ENCODE measurements at places on chromosomes 12 and 14. TPM values are rescaled to one million over a fixed set of nuclear protein-coding genes. Genes with fewer than 3 reads are reported as not detected.
A peak's percentile ranks its signal among the peaks of the same experiment; 100 is the strongest.

GRCh38 chr12:118959985-118960560 is 21.3 kb upstream of the SRRM4 start:
- DNase-seq = no peak

Gene CYP46A1
- not detected for total RNA-seq

GRCh38 chr12:60194678-60195077 is 598.8 kb downstream of the SLC16A7 start:
- DNase-seq = no peak

- DNase-seq = no peak
These were observed 3.5 kb downstream of the TSHR start for GRCh38 chr14:80958939-80959338.

Gene NAV3
- total RNA-seq = under 0.01 TPM

DNA sequence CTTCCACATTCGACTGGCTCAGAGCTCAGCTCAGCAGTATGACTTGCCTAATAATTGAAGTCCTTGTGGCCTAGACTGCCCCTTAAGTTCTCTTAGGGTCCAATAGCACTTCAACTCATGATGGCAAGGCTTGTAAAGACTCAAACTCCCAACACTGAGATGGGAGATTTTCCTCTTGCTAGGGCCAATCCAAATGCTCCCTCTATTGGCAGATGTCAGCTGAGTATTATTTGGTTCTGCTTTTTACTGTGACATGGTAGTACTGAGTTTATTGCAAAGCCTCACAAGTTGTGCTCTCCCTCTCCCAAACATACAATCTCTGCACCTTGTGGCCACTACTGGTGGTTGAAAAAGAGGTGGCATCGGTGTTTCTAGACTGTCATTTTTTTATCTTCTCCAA is 164.2 kb downstream of the ALG10 start:
- DNase-seq = no peak

Gene GLT8D2
- total RNA-seq = not detected

DNA sequence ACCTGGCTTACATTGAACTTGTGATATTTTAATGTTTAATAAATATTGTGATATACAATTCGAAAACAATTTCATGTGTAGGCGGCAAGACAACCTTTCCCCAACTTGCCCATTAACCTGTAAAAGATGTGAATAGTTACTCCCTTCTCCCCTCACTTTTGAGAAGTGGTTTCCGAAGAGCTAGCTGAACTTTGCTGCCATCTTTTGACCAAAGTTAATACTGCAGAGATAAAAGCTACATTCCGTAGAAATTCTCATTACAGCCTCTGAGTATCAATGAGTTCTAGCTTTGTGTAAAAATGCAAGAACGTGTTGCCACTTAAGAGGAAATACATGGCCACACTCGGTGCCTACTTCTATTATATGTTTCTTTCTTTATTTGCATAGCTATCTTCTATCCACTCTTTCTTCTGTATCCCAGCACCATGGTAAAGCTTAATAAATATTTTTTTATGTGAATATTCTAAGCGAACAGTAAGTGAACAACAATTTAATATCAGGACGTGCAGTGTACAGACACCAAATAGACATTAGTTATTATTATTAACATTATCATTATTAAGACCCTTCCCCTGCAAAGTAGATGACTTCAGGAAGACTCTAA is 105.1 kb upstream of the TMEM260 start:
- DNase-seq = peak; percentile 79

DNA sequence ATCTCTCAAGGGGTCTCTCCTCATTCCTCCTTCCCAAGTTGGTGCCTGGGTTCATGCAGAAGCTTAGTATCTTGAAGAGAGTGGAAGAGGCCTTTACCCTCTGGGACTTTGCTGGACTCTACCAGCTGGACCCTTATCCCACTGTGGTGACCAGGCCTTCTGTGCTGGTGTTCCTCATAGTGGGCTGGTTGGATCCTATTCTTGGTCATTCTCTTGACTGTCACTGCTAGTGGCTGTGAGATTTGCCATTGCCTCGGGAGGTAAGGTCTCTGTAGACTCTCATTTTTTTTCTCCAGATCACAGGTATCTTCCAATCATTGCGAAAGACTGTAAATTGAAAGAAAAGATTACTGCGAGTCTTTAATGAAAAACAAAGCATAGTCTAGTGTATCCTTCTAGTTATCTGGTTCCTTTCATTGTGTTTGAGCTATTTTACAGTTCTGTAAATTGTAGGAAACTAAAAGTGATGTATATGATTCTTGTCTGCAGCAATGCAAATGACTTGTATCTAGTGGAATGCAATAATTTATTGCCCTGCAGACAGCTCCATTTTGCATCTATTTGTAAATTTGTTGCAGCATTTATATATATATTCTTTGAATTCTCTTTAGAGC is 217.9 kb downstream of the AEBP2 start:
- DNase-seq = no peak

Gene INHBC
- 0.27 TPM for total RNA-seq

Gene OVCH1
- not detected for total RNA-seq

Gene PLEK2
- not detected for total RNA-seq

DNA sequence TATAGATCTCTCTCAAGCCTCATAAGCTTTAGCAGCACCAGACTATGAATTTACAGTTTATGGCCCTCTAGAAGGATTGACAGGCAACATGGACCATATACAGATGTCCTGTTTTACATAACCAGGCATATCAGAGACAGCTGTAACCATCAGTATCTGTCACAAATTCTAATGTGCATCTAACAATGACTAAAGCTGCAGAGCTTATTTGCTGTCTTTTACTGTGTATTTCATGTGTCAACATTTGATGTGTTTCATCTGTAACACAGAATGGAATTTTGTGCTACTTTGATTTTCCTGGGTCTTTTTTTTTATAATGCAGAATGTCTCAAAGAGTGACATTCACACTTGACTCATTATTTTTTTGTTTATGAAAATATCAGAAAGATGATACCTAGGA is 348.3 kb downstream of the SLC16A7 start:
- DNase-seq = no peak

GRCh38 chr12:13189264-13189663 is 7.3 kb upstream of the EMP1 start:
- DNase-seq = no peak

Gene RHEBL1
- 2.7 TPM for total RNA-seq

Gene GARIN6
- total RNA-seq = not detected

- peak; percentile 27 for DNase-seq
These were observed 557.3 kb upstream of the MIS18BP1 start for GRCh38 chr14:45810152-45810872.

Gene OTOGL
- under 0.01 TPM for total RNA-seq

Gene MFAP5
- total RNA-seq = not detected

Gene KRT77
- not detected for total RNA-seq

DNA sequence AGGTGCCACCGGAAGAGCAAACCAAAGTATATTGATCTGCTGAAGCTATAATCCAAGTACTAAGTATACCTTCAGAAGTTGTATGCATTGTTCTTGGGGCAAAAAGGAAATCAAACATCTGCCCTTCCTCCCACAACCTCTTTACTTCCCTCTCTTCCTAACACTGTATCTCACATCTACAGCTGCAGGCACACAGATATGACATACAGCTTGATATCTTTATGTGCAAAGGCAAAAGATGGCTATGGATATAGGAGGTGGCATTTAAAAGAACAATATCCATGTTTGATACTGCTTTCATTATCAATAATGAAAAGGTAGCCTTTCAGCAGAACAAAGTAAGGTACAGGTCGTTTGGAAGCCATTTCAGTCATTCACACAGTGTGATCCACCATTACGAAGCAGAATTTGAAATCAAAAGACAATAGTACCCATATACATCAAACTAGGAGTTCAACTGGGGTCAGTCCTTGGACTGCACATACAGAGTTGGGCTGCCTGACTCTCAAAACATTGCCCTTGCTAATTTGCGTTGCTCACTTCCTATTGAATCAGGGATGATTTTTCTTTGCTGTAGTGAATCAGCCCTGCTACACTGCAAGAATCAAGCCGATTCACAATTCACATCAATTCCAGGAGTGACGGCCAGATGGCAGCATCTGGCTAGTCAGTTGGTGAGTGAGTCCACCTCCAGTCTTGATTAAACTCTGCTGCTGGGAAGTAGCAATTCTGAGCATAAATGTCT is 8.9 kb downstream of the ANG start:
- DNase-seq = peak; percentile 87

Gene SMCO2
- total RNA-seq = not detected

Gene TMEM121
- 46.3 TPM for total RNA-seq

- DNase-seq = peak; percentile 11
These were observed at the start of gene RFLNA for GRCh38 chr12:124294780-124295341. RFLNA (plus strand) TSS chr12:124295093; CDS start chr12:124295430, 337 bp downstream.

Gene BDKRB1
- not detected for total RNA-seq

DNA sequence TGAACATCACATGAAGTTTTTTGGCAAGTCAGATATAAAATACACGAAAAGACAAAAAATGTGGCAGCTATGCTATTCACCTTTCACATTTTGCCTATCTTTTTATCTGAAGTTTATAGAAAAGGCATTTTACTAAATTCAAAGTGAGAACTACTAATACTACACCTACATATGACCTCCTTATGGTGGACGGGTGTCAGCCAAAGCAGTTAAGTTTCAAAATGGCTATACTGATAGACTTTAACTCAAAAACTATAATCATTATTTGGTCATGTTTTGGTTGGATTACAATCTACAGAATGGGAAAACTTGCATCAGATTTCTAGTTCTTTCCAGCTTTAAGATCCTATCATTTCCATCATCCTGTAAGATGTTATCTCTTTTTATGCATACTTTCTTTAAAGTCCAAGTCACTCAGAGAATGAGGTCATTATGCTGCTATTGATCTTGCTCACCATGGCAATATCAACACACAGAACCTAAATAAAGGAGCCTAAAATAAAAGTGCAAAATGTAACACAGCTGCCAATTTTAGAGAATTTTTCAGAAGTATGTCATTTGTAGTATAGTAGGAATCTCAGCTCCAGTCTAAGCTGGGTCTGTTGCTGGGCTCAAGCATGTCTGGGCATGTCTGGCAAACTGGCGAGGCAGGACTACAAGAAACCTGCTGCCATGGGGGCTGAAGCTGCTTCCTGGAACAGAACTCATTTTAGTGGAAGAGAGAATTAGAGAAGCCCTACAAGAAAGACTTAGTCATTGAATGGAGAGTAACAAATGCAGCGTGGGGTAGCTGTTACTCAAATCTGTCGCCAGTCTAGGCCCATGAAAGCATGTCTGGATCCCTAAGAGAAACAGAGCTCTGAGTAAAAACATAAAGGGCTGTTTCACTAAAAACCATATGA is 7.6 kb upstream of the AEBP2 start:
- DNase-seq = no peak

DNA sequence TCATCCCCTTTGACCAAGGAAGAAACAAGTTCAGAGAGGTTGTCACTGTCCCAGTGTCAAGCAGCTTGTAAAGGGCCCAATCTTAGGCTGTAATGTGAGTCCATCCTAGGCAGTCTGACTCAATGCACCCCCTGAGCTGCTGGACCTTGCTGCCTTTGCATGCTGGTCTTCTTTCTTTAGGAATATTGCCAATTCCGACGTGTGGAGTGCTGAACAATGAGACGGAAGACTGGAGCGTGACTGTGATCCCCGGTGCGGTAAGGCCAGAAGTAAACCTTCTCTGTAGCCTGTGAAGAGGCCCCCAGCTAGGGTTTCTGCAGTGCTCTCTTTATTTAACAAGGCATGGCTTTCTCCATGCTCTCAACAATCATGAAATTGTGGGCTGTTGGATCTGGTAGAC is 963 bp downstream of the TCTN2 start:
- no peak for DNase-seq

GRCh38 chr14:88933191-88933590 is 108.7 kb downstream of the TTC8 start:
- no peak for DNase-seq

GRCh38 chr14:76780875-76781647 is 19.8 kb downstream of the VASH1 start:
- no peak for DNase-seq

Gene TMEM119
- total RNA-seq = under 0.01 TPM

- no peak for DNase-seq
These were observed 1111.1 kb downstream of the BCL11B start for GRCh38 chr14:98160901-98161300.

Gene NAA30
- total RNA-seq = 9.4 TPM

Gene PLEKHG3
- total RNA-seq = 0.27 TPM

DNA sequence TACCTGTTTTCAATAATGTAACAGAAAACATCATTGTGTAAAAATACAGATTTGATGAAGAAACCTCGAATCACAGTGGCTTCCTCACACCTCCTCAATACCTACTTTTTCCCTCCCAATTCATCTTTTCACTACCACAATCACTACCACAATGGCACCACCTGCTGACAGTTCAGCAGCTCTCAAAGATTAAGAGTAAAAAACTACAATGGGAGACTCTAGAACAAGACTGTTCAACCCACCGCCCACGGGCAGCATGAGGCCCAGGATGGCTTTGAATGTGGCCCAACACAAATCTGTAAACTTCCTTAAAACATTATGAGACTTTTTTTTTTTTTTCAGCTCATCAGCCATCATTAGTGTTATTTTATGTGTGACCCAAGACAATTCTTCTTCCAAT is 15.2 kb downstream of the MED6 start:
- no peak for DNase-seq

Gene ANKRD33
- total RNA-seq = not detected

DNA sequence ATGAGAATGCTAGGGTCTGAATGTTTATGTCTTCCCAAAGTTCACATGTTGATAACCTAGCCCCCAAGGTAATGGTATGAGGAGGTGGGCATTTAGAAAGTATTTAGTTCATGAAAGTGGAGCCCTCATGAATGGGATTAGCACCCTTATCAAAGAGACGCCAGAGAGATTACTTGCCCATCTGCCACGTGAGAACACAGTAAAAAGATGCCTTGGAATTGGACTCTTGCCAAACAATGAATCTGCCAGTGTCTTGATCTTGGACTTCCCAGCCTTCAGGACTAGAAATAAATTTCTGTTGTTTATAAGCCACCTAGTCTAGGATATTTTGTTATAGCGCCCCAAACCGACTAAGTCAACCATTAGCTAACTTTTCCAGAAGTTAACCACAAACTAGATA is 92.0 kb upstream of the SLC38A4 start:
- no peak for DNase-seq
